CD4-positive, alpha-beta T cell treated with Interleukin-6 at 100 ng/mL for 8 hours (primary cell): ENCODE measurements at places on chromosomes 2 and 18.

GRCh38 chr18:47100212-47100831 is 50.0 kb downstream of the HDHD2 start:
- DNase-seq: peak; percentile 58

- DNase-seq: no peak
These were observed 135.0 kb upstream of the ZNF804A start for GRCh38 chr2:184463102-184463865.

DNA sequence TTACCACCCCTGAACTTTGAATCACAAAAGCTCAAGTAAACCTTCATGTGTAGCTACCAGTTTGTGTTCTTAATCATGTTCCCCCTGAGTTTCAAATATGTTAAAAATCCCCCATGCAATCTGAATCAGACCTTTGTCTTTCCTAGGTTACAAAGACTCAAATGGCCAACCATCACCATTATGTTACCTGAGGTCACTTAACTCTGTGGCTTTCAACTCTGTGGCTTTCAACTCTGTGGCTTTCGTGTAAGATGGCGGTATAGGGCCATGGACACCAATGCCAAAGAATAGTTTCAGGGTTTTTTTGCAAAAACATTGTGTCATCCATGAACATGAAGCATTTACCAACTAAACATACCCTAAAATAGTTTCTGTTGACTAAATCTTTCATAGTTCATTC is 6.7 kb downstream of the ERMN start:
- no peak for DNase-seq

GRCh38 chr2:165778653-165779451 is 15.2 kb downstream of the GALNT3 start:
- DNase-seq: no peak

DNA sequence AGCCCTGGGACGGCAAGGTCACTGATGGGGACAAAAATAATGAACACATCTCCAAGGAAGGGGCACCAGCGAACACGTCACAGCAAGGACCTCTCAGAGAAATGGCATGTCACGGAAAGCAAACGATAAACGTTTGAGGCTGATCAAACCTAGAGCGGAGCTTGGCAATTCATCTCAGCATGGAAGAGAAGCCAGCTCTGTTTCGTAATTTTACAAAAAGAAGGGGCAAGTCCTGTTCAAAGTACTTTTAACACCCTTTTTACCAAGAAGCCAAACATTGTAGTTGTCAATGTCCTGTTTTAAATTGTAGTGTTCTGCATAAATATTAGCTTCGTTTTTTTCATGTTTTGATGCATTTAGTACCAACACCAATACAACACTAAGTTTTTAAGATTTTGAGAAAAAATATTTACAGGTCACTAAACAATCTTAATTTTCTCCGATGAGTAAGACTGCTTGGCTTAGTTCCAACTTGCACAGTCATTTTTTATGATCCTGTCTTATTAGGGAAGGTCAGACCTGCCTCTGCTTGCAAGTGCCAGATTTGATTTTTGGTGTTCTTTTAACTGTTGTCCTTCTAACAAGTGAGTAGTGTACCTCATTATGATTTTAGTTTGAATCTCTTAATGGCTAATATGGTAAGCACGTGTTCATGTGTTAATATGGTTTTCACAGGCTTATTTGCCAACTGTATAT is 818.5 kb upstream of the SALL3 start:
- DNase-seq: no peak

DNA sequence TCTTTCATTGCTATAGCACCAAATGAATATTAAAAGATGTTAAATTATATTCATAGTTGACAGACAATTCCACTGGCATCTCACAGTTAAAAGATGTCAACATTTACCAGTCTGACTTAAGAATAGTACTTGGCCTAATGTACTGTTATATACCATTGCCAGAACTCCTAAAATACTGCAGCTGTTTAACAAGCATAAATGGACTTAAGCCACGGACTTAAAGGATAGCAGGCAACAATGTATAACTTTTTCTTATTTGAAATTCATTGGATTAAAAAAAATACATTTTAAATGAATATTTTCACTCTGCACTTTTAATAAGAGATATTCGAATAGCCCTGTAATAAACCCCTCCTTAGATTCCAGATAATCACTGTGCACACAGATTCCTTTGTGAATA is 3.8 kb downstream of the TCF4 start:
- no peak for DNase-seq

DNA sequence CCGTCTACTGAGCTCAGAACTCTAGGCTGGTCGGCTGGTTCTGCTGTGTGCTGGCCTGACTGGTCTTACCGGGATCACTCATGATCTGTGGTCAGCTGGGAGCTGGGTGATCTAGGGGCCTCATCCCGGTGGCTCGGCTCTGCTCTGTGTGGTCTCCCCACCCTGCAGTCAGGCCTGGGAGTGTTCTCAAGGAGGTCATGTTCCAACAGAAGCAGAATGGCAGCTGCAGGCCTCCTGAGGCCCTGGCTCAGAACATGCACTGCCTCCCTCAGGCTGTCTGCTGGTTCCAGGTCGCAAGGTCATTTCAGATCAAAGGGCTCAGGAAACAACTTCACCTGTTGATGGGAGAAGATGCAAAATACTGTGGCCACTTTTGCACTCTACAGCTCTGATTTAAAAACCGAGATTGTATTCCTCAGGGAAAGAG is 81.1 kb upstream of the RFX8 start:
- no peak for DNase-seq

GRCh38 chr2:113834051-113834730 is 55.7 kb upstream of the ACTR3 start:
- no peak for DNase-seq

- no peak for DNase-seq
These were observed 41.7 kb downstream of the FRZB start for GRCh38 chr2:182824767-182825158.

- no peak for DNase-seq
These were observed 24.9 kb downstream of the MTCL1 start for GRCh38 chr18:8730080-8730827.

DNA sequence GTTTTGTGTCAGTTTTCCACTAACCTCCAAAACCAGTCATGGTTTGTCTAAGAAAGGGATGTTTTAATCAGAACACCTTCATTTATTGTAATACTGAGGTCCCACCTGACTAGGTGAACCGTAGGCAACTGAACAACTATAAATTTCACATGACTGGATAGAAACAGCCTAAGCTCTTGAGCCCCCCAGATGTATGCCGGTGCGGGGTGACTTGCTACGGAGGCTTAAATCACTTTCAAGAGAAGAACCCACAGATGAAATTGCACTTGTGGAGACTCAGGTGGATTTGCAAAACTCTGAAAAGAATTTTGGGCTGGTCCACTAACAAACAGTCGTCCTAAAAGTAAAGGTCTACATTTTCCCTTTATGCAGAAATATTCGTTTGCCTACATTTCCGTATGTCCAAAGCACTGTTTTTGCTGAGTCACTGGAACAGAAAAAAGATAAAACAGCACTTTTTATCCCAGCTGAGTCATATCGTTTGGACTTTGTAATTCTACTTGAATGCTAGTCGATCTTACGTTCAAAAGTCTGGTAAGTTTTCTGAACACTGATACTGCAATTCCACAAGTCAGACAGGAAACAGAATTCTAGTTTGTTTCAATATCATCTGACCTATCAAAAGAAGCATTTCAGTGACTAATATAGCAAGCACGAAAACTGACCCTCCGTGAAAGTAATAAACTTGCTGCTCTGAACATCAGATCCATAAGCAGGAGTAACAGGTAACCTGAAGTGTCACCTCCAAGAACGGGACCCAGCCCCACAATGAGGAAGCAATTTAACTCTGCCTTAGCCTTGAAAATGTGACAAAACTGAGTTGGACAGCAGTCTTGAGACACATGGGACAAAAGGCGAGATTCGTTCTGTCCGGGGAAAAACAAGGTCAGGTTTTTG is 18.1 kb downstream of the ZNF516 start:
- no peak for DNase-seq
